ENCODE measurements at places on chromosomes 7 and 10.

DNA sequence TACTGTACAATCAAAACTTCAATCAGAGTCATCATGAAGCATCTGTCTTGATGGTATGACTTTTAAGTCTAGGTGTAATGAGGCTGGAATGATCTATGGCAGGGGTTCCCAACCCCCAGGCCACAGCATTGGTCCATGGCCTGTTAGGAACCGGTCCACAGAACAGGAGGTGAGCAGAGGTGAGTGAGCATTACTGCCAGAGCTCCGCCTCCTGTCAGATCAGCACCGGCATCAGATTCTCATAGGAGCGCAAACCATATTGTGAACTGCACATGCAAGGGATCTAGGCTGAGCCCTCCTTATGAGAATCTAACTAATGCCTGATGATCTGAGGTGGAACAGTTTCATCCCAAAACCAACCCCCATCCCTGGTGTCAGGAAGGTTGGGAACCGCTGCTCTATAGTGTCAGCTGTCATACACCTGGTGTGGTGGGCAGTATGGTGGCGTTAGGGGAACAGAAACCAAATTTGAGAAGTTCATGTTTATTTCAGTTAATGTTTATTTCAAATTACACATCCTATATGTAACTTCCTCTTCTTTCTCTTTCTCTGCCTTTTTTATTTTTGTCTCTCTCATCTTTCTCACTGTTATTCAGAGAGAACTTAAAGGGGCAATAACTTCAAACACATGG is 432.6 kb downstream of the TNS3 start:
- no peaks in the 10 kb centered on the region for H3K36me3 ChIP-seq
- H3K4me3 ChIP-seq = no peak overlapping the region
- no peak overlapping the region for H3K27ac ChIP-seq
- no peak for DNase-seq
- H3K4me1 ChIP-seq = no peaks in the 10 kb centered on the region

DNA sequence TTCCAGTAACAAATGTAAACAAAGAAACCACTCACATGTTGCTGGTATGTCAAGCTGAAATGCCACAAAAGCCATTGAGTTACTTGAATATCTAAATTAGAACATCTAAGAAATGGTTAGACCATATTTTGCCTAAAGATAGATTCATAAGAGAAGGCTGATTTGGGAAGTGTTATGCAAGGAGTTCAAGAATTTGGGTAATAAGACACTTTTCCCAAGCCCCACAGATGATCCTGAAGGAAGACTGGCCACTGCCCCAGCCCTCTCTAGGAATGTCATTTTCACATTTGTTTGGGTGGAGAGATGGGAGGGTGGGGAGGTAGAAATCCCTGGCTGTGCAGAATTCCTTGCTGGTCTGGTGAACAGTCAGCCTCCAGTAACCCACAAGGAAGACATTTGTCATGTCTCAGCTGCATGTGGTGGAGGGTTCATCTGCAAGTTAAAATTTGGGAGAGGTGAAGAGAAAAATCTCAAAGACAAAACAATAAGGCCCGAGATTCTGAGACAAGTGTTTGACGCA is 427.2 kb upstream of the KLF6 start:
- H3K27me3 ChIP-seq = peaks cover 14% of the 10 kb centered on the region
- no peaks in the 10 kb centered on the region for H3K36me3 ChIP-seq
- no peak overlapping the region for H3K4me3 ChIP-seq
- H3K4me1 ChIP-seq = no peaks in the 10 kb centered on the region

- no peaks in the 10 kb centered on the region for H3K4me1 ChIP-seq
- no peak for DNase-seq
- no peak overlapping the region for H3K4me3 ChIP-seq
- H3K36me3 ChIP-seq = no peaks in the 10 kb centered on the region
- no peaks in the 10 kb centered on the region for H3K27me3 ChIP-seq
Measured at GRCh38 chr7:116034411-116034810, 3.8 kb upstream of the TFEC start.

DNA sequence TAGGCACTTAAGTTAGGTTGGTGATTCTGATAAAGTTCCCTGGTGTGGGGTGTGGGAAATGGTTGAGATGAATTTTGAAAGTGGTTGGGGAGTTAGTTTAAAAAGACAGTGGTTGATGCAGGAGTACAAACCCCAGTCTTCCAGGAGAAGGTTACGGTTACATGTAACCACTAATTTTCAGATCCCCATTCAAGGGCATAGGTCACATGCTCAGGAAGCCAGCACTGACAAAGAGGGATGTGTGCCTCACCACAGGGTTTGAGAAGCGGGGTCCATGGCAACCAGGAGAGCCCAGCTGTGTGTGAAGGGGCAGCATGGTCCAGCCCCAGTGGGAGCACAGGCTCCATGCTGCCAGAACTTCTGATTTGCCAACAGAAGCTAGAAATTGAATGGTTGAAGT is 144.2 kb downstream of the MDFIC start:
- DNase-seq = no peak
- H3K4me1 ChIP-seq = no peaks in the 10 kb centered on the region
- no peak overlapping the region for H3K4me3 ChIP-seq
- no peak overlapping the region for H3K27ac ChIP-seq

DNA sequence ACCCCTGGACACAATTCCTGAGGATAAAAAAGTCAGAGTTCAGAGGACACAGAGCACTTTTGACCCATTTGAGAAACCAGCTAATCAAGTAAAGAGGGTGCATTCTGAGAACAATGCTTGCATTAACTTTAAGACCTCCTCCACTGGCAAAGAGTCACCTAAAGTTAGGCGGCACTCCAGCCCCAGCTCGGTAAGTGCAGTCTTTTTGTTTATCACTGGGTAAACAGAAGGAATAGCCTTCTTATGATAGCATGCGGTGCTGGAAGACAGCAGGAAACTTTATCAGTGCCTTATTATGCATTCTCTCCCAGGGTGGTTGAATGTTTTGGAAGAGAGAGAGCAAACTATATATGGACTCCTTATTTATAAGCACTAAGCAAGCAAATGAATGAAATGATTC is 130.5 kb downstream of the CDK14 start:
- no peak overlapping the region for H3K4me3 ChIP-seq
- H3K27me3 ChIP-seq = no peaks in the 10 kb centered on the region
- H3K4me1 ChIP-seq = no peaks in the 10 kb centered on the region
- no peaks in the 10 kb centered on the region for H3K36me3 ChIP-seq
- no peak for DNase-seq
- no peak overlapping the region for H3K27ac ChIP-seq

DNA sequence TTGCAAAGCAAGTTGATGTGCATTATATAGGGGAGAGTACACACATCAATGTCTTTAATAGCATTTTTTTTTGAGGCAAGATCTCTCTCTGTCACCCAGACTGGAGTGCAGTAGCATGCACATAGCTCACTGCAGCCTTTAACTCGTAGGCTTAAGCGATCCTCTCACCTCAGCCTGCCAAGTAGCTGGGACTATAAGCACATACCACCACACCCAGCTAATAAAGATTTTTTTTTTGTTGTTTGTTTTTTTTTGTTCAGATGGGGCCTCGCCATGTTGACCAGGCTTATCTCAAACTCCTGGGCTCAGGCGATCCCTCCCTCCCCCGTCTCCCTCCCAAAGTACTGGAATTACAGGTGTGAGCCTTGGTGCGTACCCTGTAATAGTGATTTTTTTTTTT is 1.5 kb downstream of the UMAD1 start:
- H3K36me3 ChIP-seq = peaks cover 33% of the 10 kb centered on the region
- H3K4me3 ChIP-seq = peak overlapping the region; percentile 95
- no peak overlapping the region for H3K27ac ChIP-seq
- peaks cover 42% of the 10 kb centered on the region for H3K4me1 ChIP-seq

DNA sequence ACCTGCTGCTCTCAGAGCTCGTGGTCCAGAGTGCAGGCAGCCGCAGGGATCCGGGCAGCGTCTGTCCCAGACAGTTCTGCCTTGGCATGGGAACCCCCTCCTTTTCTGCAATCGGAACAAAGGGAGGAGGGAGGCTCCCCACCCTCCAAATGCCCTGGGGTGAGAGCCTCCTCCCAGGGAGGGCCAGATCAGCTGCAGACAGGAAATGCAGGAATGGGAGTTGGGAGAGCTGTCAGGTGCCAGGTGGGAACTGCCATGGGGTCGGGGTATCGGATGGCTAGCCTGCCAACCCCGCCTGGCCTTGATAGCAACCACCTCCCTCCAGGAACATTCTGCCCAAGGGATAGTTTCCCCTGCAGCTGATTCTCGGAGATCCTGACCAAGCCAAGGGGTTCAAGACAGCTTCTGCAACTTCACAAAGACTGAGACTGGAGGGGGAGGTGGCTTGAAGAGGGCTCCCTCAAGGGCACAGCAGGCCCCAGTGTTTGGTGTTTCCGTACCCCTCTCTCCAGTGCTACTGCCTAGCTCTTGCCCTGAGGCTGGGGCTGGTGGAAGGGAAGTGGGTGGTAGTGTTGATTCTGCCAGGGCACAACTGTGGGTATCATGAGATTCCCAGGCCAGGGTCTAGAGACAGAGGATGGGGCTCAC is at the start of gene CALML5:
CALML5 (minus strand) TSS at position 78 of the 648 bp plus-strand sequence. CDS start 132 bp downstream, outside the sequence.
- no peak for DNase-seq
- no peaks in the 10 kb centered on the region for H3K4me1 ChIP-seq

- no peak for DNase-seq
- peaks cover 24% of the 10 kb centered on the region for H3K27me3 ChIP-seq
- no peak overlapping the region for H3K27ac ChIP-seq
- no peak overlapping the region for H3K4me3 ChIP-seq
- no peaks in the 10 kb centered on the region for H3K4me1 ChIP-seq
Measured at GRCh38 chr7:44541876-44542610, 913 bp upstream of the NPC1L1 start.

DNA sequence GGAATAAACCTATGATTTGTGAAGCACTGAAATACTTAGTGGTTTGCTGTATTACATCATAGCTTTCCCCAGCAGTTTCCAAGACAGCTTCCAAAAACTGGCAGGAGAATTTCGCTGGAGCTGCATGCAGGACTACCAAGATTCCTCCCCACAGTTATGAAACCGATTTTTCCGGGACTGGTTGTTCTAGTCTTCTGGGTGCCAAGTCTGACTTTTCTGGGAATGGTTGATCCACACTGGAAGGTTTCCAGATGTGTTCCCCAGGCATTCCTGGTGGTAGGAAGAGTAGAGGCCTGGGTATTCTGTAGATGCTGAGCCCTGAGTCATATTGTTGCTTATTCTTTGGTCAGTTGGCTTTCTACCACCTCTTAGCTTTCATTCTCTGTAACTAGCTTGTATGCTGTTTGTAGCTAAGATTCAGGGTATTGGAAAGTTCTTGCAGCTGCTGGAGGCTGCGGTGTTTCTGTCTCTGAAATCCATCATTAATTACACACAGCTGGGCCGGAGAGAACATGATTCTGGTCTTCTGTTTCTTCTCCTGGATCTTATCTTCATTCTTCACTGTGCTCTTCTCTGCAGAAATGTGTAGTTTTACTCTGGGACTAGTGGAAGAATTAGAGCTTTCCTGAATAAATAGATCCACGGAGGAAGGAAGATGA is 6.3 kb downstream of the ABCC2 start:
- no peaks in the 10 kb centered on the region for H3K4me1 ChIP-seq
- no peaks in the 10 kb centered on the region for H3K36me3 ChIP-seq
- H3K27ac ChIP-seq = no peak overlapping the region
- no peak overlapping the region for H3K4me3 ChIP-seq

DNA sequence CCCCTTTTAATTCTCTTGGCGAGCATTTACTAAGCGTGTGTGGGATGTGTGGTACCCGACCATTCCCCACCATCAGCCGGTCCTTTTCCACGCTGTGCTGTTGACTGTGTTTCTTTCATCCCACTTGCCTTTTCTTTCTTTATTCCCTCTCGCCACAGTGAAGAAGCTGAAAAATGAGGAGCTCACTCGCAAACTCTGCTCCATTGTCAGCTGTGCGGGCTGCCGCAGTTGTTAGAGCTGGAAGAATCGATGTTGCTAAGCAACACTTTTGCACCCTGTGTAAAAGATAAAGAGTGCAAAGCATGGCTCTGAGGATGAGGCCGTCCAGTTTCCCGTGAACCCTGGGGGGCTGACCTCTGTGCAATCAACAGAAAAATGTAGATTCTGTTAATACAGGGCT is 203.1 kb upstream of the NEBL start:
- H3K27ac ChIP-seq = no peak overlapping the region
- no peaks in the 10 kb centered on the region for H3K27me3 ChIP-seq
- H3K4me3 ChIP-seq = no peak overlapping the region
- no peak for DNase-seq
- H3K4me1 ChIP-seq = no peaks in the 10 kb centered on the region

DNA sequence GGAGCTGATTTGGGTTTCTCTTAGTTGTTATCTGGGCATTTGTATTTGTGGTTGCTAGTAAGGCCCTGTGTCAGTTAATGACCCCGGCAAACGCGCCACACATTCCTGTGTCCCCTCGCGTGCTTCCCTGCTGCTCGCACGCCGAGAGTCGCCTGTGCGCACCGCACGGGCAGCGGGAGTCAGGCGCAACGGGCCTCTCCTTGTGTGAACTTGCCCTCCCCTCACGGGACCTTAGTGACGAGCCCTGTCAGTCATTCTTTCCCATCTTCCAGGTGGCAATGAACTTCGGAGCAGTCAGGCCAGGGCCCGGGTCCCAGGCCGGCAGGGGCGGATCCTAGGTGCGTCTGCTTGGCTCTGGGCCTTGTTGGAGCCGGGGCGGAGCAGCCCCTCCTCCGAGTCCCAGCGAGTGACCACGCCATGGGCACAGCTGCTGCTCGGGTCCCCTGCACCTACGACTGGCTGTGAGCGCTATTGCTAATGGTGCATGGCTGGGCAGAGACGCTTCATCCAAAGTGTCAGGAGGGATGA is 12.4 kb upstream of the PRKAR1B start:
- no peak for DNase-seq
- H3K4me3 ChIP-seq = no peak overlapping the region
- peaks cover 7% of the 10 kb centered on the region for H3K4me1 ChIP-seq
- H3K27me3 ChIP-seq = no peaks in the 10 kb centered on the region

Measured in central memory CD8-positive, alpha-beta T cell (primary cell).